ENCODE measurements at places on chromosomes 7 and 10. TPM values are rescaled to one million over a fixed set of nuclear protein-coding genes. Genes with fewer than 3 reads are reported as not detected.

The PDZD7 gene
- total RNA-seq = 0.27 TPM

The TSPAN13 gene
- 6.8 TPM for total RNA-seq

- H3K4me1 ChIP-seq = peaks cover 2% of the 10 kb centered on the region
- H3K36me3 ChIP-seq = no peaks in the 10 kb centered on the region
- H3K27ac ChIP-seq = no peak overlapping the region
- no peak overlapping the region for H3K4me3 ChIP-seq
These were observed 100.3 kb downstream of the FAS start for GRCh38 chr10:89090756-89091445.

DNA sequence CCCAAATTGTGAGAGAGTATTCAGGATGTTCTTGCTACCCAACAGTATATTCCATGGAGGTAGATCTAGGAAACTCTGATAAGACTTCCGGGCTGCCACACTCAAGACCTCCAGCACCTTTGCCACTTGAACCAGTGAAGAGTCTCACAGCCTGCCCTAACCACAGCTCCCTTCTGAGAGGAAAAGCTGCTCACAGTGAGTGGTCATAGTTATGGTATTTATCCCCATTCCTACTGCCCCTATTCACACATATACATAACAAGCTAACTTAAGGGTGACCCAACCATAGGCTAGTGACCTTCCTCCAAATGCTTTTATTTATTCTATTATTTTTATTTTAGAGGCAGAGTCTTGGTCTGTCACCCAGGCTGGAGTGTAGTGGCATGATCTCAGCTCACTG lies 156.3 kb downstream of the PTEN start:
- H3K4me3 ChIP-seq = no peak overlapping the region
- DNase-seq = no peak
- H3K27me3 ChIP-seq = no peaks in the 10 kb centered on the region
- H3K36me3 ChIP-seq = no peaks in the 10 kb centered on the region

DNA sequence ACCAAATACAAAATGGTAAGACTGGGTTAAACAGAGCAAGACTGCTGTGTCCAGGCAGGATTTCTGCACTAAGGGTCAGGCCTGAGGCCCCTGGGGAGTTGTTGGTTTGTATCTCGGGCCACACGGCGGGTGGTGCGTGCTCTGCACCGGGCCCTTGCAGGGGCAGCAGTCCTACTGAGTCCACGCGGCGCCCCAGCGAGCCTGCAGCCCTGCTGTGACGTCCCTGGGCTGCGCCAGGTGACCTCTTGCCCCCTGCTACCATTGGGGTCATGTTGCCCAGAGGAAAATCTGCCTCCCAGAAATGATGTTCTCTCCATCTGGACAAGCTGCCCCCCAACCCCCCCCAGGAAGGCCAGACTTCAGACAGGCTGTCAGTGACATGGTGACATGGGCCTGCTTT lies 281.5 kb downstream of the CELF2 start:
- H3K27me3 ChIP-seq = no peaks in the 10 kb centered on the region
- H3K27ac ChIP-seq = no peak overlapping the region
- no peaks in the 10 kb centered on the region for H3K36me3 ChIP-seq
- H3K4me3 ChIP-seq = no peak overlapping the region
- no peaks in the 10 kb centered on the region for H3K4me1 ChIP-seq
- no peak for DNase-seq

GRCh38 chr7:80781146-80781545 lies 137.7 kb downstream of the SEMA3C start:
- H3K36me3 ChIP-seq = no peaks in the 10 kb centered on the region
- H3K27ac ChIP-seq = peak overlapping the region; percentile 60
- no peak for DNase-seq
- no peak overlapping the region for H3K4me3 ChIP-seq
- H3K4me1 ChIP-seq = peaks cover 17% of the 10 kb centered on the region
- no peaks in the 10 kb centered on the region for H3K27me3 ChIP-seq

DNA sequence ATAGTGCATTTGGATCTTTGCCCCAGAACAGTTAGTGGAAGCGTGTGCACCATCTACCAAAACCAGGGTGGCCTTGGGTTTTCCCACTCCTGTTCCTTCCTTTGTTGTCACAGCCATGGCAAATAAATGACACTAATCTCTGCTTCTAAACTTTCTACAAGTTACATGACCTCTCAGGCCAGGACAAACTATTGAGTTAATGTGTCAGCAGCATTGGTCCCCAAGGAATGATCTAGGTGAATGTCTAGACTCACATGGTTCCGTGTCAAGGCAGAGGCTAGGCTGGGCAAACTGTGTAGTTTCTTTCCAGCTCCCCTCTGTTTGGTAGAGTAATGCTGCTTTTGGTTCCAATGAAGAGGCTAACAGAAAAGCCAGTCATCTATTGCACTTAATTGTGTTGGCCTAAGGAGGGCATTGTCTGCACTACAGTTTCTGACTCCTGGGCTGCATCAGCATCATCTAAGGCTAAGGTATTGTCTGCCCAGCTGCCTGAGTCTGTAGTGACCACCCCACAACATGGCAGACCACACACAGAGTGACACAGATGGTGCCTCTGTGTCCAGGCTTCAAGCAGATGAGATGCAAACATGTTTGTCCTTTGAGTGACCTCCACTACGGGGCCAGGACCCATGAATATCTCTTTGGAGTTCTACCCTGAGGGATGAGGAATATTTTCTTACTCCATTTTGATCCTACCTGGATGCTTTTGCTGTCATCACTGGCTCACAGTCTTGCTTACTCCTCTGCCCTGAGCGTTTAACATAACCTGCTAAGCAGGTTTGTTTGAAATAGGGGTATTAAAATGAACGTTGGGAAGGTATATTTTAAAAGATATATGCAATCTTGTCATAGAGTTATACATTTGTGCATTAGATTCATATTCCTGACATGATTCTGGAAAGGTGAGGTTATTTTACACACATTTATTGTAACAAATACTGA lies 1.7 kb downstream of the CYP3A4 start:
- no peak overlapping the region for H3K27ac ChIP-seq
- no peaks in the 10 kb centered on the region for H3K36me3 ChIP-seq
- peaks cover 9% of the 10 kb centered on the region for H3K4me1 ChIP-seq
- H3K4me3 ChIP-seq = no peak overlapping the region
- no peak for DNase-seq

All from transverse colon (tissue), 4 donors.